GM23248 (cell line): ENCODE measurements at places on chromosomes 16 and 17.

- H3K27ac ChIP-seq: no peak overlapping the region
- H3K36me3 ChIP-seq: no peaks in the 10 kb centered on the region
- DNase-seq: peak; percentile 35
- no peaks in the 10 kb centered on the region; the same call in 1 of the 2 replicates for H3K27me3 ChIP-seq
- no peak overlapping the region for H3K4me3 ChIP-seq
Measured at GRCh38 chr17:51355441-51356410, 95.4 kb downstream of the UTP18 start.

DNA sequence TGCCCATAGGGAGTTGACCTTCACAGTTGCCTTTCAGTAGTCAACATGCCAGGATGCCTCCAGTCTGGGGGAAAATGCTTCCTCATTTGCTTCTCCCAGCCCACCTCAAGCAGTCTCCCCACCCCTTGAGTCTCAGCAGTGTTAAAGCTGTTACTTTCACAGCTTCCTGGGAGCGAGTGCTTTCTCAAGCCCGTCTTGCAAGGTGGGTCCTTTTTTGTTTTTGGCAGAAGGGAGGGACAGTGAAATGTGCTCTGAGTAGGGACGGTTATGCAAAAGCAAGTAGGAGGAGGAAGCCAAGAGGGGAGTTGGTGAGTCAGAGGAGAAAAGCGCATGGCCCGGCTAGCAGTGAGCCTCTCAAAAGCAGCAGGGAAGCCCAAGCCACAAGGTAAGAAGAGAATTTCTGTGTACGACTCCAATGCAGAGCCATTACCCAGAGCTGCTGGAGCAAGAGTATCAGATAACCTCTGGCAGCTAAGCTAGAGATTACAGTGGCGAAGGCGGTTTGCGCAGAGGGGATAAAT lies at the start of gene CHST4:
CHST4 (plus strand) TSS at position 316 of the 521 bp plus-strand sequence. CDS start 10,252 bp downstream, outside the sequence.
- peak within 1 kb of the TSS; percentile 4; the same call in 1 of the 2 replicates for H3K4me3 ChIP-seq
- peaks cover 11% of the 10 kb centered on the region for H3K4me1 ChIP-seq
- no peaks in the 10 kb centered on the region for H3K36me3 ChIP-seq

- no peak overlapping the region for H3K4me3 ChIP-seq
- H3K4me1 ChIP-seq: no peaks in the 10 kb centered on the region
- H3K27me3 ChIP-seq: peaks cover 98% of the 10 kb centered on the region
- H3K36me3 ChIP-seq: no peaks in the 10 kb centered on the region
- no peak for DNase-seq
Measured at GRCh38 chr17:48629411-48629759, 3.2 kb upstream of the HOXB9 start.

DNA sequence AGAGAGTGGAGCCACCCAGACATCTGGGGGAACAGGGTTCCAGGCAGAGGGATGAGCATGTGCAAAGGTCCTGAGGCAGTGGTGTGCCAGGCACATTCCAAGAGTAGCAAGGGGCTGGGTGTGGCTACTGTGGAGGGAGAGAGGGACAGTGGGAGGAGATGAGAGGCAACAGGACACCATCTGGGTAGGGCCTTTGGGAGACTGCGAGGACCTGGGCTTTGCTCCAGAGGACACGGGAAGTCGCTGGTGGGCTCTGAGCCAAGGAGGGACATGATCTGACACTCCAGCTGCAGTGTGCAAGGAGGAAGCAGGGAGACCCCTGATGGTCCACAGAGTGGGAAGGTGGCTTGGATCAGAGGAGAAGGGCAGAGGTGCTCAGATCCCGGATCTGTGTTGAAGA lies 56.7 kb upstream of the MED9 start:
- peaks cover 23% of the 10 kb centered on the region for H3K4me1 ChIP-seq
- no peak for DNase-seq
- no peak overlapping the region for H3K4me3 ChIP-seq
- H3K36me3 ChIP-seq: no peaks in the 10 kb centered on the region
- no peaks in the 10 kb centered on the region for H3K27me3 ChIP-seq

DNA sequence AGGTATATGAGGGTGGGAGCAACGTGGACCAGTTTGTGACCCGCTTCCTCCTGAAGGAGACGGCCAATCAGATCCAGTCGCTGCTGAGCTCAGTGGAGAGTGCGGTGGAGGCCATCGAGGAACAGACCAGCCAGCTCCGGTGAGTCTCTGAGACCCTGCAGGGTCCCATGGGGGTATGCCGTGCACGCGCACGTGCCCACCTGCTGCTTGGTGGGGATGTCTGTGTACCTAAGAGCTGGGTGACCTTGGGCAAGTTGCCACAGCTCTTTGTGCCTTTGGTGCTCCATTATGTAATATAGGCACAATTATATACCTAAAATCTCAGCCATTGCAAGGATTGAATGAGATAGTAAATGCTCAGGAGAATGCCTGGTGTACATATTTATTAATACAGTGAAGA lies 22.4 kb downstream of the NECAB2 start:
- peaks cover 35% of the 10 kb centered on the region for H3K27me3 ChIP-seq
- H3K4me1 ChIP-seq: peaks cover 11% of the 10 kb centered on the region
- no peak overlapping the region for H3K4me3 ChIP-seq
- DNase-seq: no peak
- H3K36me3 ChIP-seq: no peaks in the 10 kb centered on the region

GRCh38 chr16:66959704-66960161 lies 1.3 kb upstream of the CES3 start:
- H3K27me3 ChIP-seq: no peaks in the 10 kb centered on the region; the same call in 1 of the 2 replicates
- no peaks in the 10 kb centered on the region for H3K4me1 ChIP-seq
- DNase-seq: no peak

DNA sequence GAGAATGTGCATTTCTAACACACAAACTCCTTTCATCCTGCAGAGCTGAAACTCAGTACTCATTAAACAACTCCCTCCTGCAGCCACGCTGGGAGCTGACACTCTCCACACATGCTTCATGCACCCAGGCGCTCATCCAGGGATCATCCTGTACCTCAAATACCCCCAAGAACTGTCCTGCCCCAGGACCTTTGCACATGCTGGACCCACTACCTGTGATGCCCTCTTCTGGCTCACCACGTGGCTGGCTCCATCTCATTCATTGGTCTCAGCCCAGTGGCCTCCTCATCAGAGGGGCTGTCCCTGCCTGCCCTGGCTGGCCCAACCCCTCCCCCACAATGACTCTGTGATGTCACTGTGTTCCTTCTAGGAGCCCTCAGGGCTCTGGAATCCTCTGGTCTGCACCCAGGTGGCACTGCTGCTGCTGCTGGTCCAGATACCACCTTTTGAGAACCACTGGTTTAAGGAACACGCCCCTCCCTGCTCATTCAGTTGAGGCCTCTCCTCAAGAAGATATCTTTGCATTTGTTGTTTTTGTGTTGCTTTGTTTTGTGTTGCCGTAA lies 160.9 kb upstream of the FOXF1 start:
- H3K27ac ChIP-seq: no peak overlapping the region
- H3K27me3 ChIP-seq: no peaks in the 10 kb centered on the region
- H3K4me1 ChIP-seq: peaks cover 9% of the 10 kb centered on the region; the same call in 1 of the 2 replicates
- H3K36me3 ChIP-seq: no peaks in the 10 kb centered on the region
- no peak for DNase-seq

GRCh38 chr17:17742688-17743390 lies 61.6 kb downstream of the RAI1 start:
- H3K27ac ChIP-seq: no peak overlapping the region
- H3K27me3 ChIP-seq: no peaks in the 10 kb centered on the region
- H3K4me3 ChIP-seq: no peak overlapping the region
- no peak for DNase-seq
- peaks cover 45% of the 10 kb centered on the region for H3K4me1 ChIP-seq
- H3K36me3 ChIP-seq: no peaks in the 10 kb centered on the region

DNA sequence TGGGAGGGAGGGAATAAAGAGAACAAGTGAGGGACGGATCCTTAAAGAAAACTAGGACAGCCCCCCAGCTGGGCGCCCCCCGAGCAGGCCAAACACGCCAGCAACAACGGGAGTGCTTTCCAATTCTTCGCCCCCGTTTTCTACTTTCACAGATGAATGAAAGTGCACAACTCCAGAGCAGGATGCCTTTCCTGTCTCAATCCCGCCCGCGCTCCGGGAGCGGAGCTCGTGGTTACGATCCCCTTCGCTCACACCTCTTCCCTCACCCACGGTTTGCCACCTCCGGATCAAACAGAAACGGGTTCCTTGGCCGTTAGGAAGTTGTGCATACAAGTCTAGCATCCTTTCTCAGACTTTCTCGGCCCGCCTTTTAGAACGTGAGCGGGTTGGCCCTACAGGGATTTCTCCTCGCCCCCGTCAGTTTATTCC lies 680 bp downstream of the SKA2 start:
- H3K36me3 ChIP-seq: no peaks in the 10 kb centered on the region
- H3K27ac ChIP-seq: peak overlapping the region; percentile 85
- peaks cover 31% of the 10 kb centered on the region for H3K4me1 ChIP-seq
- DNase-seq: peak; percentile 80
- peak overlapping the region; percentile 83 for H3K4me3 ChIP-seq
- H3K27me3 ChIP-seq: no peaks in the 10 kb centered on the region

DNA sequence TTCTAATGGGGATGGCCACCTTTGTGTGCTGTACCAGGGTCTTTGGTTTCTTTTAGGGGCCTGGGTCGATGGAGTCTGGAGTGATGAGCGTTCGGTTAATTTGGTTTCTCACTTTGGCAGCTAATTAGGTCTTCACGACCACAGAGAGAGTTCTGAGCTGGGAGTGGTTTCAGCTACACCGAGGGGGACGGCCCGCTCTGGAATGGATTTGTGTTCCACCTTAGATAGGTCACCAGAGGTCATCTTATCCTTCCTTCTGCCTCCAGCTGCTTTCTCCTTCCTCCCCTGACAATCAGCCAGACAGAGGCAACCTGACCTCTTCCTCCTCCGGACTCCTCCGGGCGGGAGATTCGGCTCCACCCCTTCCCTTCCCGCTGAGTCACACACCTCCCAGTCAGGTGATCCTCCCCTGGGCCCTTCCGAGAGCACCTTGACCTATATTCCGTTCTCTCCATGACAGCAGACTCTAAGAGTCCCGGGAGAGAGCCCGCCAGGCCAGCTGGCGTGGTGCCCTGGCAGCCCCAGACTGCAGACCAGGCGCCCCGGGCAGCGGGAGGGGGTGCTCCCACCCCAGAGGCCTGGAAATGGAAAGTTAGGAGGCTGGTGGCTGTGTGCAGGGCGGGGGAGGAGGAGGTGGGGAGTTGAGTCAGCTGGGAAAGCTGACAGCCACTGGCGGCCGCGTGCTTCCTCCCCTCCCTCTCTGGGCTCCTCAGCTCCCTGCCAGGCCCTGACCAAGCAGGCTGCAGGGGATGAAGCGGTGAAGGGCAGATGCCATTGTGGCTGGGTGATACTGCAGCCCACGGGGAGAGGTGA lies 44.7 kb downstream of the CHD9 start:
- peak overlapping the region; percentile 74 for H3K4me3 ChIP-seq
- peaks cover 35% of the 10 kb centered on the region for H3K4me1 ChIP-seq
- no peaks in the 10 kb centered on the region for H3K27me3 ChIP-seq
- no peaks in the 10 kb centered on the region for H3K36me3 ChIP-seq
- DNase-seq: peak; percentile 92

GRCh38 chr17:38354466-38354865 lies 2.8 kb downstream of the SOCS7 start:
- no peak overlapping the region for H3K27ac ChIP-seq
- no peaks in the 10 kb centered on the region for H3K27me3 ChIP-seq

- H3K36me3 ChIP-seq: no peaks in the 10 kb centered on the region
- no peak overlapping the region for H3K4me3 ChIP-seq
- DNase-seq: no peak
- no peaks in the 10 kb centered on the region for H3K27me3 ChIP-seq
Measured at GRCh38 chr16:78433116-78433515, 333.7 kb downstream of the WWOX start.

- no peak for DNase-seq
- H3K27me3 ChIP-seq: no peaks in the 10 kb centered on the region
- peak overlapping the region; percentile 73 for H3K27ac ChIP-seq
- no peaks in the 10 kb centered on the region for H3K36me3 ChIP-seq
- 0 out of 2 replicates have a peak overlapping the region, but pooled peaks have one; percentile 13 for H3K4me3 ChIP-seq
- peaks cover 54% of the 10 kb centered on the region for H3K4me1 ChIP-seq
Measured at GRCh38 chr17:43733956-43734355, 24.6 kb downstream of the SOST start.

GRCh38 chr17:37037590-37038155 lies 88.9 kb downstream of the AATF start:
- no peak overlapping the region for H3K4me3 ChIP-seq
- no peaks in the 10 kb centered on the region for H3K27me3 ChIP-seq
- H3K36me3 ChIP-seq: 0 out of 2 replicates have a peak, but pooled peaks cover 5% of the 10 kb centered on the region
- H3K4me1 ChIP-seq: no peaks in the 10 kb centered on the region

DNA sequence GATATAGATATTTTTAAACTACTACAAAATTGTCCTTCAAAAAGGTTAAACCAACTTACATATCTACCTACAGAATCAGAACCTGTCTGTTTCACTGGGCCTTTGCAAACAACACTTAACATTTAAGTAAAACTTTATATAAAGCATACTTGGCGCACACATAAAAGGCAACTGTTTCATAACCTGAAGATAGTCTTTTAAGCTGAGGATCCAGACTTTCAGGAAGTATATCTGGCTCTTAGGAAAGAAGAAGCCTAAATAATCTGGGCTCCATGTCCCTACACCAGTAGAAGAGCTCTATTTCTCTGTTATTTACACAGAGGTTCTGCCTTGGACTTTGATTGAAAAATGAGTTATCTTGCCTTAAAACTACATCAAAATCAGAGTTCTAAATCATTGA lies 75.9 kb downstream of the TRIM37 start:
- peaks cover 14% of the 10 kb centered on the region for H3K36me3 ChIP-seq
- H3K27ac ChIP-seq: no peak overlapping the region
- no peaks in the 10 kb centered on the region for H3K27me3 ChIP-seq
- H3K4me3 ChIP-seq: no peak overlapping the region

- H3K4me3 ChIP-seq: peak within 1 kb of the TSS; percentile 58
- peak; percentile 14 for DNase-seq
- H3K36me3 ChIP-seq: no peaks in the 10 kb centered on the region
- H3K27ac ChIP-seq: no peak within 1 kb of the TSS
- no peaks in the 10 kb centered on the region for H3K4me1 ChIP-seq
Measured at GRCh38 chr16:71626018-71626857, at the start of gene MARVELD3. Gene MARVELD3, plus strand, starts transcription at chr16:71626184. Its CDS starts 46 bp downstream, at chr16:71626230.

DNA sequence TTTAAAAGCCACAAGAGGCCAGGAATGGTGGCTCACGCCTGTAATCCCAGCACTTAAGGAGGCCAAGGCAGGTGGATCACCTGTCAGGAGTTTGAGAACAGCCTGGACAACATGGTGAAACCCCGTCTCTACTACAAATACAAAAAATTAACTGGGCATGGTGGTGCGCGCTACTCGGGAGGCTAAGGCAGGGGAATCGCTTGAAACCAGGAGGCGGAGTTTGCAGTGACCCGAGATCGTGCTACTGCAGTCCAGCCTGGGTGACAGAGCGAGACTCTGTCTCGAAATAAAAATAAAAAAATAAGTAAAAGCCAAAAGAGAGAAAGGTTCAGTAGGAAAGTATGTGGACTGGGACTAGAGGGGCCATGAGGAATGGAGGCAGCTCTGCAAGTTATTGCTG lies 13.1 kb upstream of the ITGAL start:
- H3K4me1 ChIP-seq: no peaks in the 10 kb centered on the region
- H3K4me3 ChIP-seq: no peak overlapping the region
- no peak overlapping the region for H3K27ac ChIP-seq
- no peaks in the 10 kb centered on the region for H3K36me3 ChIP-seq

GRCh38 chr17:78323826-78324390 lies 36.0 kb downstream of the SOCS3 start:
- DNase-seq: no peak
- peak overlapping the region; percentile 95 for H3K27ac ChIP-seq
- H3K36me3 ChIP-seq: no peaks in the 10 kb centered on the region
- H3K4me3 ChIP-seq: no peak overlapping the region

DNA sequence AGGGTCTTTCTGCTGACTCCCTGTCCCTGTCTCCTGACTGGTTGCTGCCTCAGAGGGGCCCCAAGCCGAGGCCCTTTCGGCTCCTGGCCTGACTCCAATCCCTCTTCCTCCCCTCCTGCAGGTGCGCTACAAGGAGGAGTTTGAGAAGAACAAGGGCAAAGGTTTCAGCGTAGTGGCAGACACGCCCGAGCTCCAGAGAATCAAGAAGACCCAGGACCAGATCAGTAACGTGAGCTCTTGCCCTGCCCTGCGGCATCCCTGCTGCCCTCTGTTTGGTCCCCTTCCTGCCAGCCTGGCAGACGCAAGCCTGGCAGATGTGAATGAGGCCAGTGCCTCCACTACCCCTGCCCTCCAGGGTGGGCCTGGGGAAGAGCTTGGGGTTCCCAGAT lies 27.1 kb upstream of the LASP1NB start:
- H3K4me1 ChIP-seq: peaks cover 15% of the 10 kb centered on the region
- H3K36me3 ChIP-seq: peaks cover 50% of the 10 kb centered on the region
- no peaks in the 10 kb centered on the region for H3K27me3 ChIP-seq
- H3K27ac ChIP-seq: 0 out of 2 replicates have a peak overlapping the region, but pooled peaks have one; percentile 2
